OCI-M1 (cell line): ENCODE measurements at places on chromosomes 7 and 10.

- peak; percentile 15 for DNase-seq
These were observed 16.5 kb upstream of the TLX1 start for GRCh38 chr10:101114646-101115045.

DNA sequence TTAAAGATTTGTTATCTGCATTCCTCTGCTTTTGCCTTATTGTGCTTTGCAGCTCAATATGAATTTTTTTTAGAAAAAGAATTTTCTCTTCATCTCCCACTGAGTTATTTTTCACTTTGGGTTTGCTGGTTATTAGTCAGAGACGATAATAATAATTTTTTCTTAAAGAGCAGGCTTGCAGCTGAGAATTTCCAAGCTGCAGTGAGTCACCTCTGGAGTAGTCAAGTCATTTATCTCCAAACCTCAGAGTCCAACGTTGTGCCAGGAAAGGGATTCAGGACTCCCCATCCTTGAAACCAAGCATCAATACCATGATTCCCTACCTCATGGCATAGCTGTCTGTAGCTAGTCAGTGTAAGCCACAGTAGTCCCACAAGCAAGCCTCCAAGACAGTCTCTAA is 15.2 kb upstream of the EGR2 start:
- no peak for DNase-seq

GRCh38 chr10:18753312-18753895 is 94.2 kb downstream of the ARL5B start:
- DNase-seq: no peak

GRCh38 chr7:2440608-2441245 is 35.5 kb downstream of the GRIFIN start:
- DNase-seq: no peak

GRCh38 chr7:122155566-122155965 is 11.5 kb upstream of the AASS start:
- DNase-seq: no peak

GRCh38 chr10:29250066-29250465 is 38.8 kb upstream of the LYZL1 start:
- no peak for DNase-seq

GRCh38 chr10:20743942-20744341 is 153.2 kb downstream of the NEBL start:
- DNase-seq: no peak

- peak; percentile 37 for DNase-seq
These were observed 28.5 kb downstream of the MKLN1 start for GRCh38 chr7:131355917-131356777.
